ENCODE measurements at places on chromosomes 12 and 14. TPM values are rescaled to one million over a fixed set of nuclear protein-coding genes. Genes with fewer than 3 reads are reported as not detected.

GRCh38 chr12:110224379-110225304 is 56.4 kb upstream of the ATP2A2 start:
- H3K4me3 ChIP-seq, result no peak overlapping the region
- H3K27me3 ChIP-seq, result no peaks in the 10 kb centered on the region
- no peaks in the 10 kb centered on the region for H3K36me3 ChIP-seq
- DNase-seq, result no peak
- peaks cover 5% of the 10 kb centered on the region for H3K4me1 ChIP-seq

DNA sequence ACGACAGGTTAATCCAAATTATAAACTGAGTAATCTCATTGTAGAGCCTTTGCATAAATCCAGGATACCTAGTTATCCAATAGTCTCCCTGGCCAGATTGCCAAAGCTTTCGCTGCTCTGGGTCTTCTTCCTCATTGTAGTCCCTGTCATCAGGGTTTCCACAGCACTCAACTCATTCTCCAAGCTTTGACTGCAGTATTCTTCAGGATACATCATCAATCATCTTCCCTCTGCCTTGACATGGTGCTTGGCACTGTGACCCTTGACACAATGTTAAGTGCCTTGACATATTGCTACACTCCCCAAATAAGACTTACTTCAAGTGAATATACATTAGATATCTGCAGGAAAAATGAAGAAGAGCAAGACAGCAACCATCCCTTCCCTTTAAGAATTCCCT is 60.1 kb upstream of the RESF1 start:
- DNase-seq, result no peak
- H3K4me3 ChIP-seq, result no peak overlapping the region
- peaks cover 3% of the 10 kb centered on the region for H3K4me1 ChIP-seq
- no peaks in the 10 kb centered on the region for H3K27me3 ChIP-seq

DNA sequence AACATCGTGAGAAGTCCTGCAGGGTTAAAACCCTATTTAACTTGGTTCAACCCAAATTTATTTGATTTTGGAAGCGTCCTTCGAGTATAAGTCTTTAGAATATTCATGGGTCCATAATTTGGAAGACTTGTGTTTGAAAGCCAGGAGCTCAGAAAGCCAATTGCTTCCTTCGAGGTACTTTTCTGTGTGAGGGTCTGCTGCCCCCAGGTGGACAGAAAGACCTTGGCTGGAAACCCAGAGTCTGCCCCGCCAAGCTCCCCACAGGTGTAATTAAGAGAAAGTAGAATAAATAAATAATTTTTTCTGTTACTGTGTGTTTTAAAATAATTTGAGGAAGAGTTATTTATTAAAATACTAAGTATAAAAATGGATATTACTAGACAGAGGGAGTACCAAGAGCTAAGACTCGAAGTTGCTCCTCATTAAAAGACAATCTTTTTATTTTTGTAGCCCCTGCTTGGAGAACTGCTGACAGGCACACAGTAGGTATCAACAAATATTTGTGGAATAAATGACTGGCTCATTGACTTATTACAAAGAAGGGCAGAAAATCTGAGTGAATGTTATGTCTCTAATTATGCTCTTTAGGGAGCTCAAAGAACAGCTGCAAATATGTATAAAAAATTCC is 105.8 kb downstream of the PAH start:
- H3K36me3 ChIP-seq, result no peaks in the 10 kb centered on the region
- H3K4me1 ChIP-seq, result peaks cover 3% of the 10 kb centered on the region
- H3K4me3 ChIP-seq, result no peak overlapping the region

- H3K36me3 ChIP-seq, result no peaks in the 10 kb centered on the region
- H3K4me1 ChIP-seq, result peaks cover 16% of the 10 kb centered on the region
- DNase-seq, result no peak
- H3K4me3 ChIP-seq, result no peak overlapping the region
- no peaks in the 10 kb centered on the region for H3K27me3 ChIP-seq
Observed at GRCh38 chr14:103512701-103513611, 9.7 kb downstream of the CKB start.

Gene CACNA1C
- 2.7 TPM for total RNA-seq

Gene BDKRB2
- total RNA-seq, result 0.37 TPM

DNA sequence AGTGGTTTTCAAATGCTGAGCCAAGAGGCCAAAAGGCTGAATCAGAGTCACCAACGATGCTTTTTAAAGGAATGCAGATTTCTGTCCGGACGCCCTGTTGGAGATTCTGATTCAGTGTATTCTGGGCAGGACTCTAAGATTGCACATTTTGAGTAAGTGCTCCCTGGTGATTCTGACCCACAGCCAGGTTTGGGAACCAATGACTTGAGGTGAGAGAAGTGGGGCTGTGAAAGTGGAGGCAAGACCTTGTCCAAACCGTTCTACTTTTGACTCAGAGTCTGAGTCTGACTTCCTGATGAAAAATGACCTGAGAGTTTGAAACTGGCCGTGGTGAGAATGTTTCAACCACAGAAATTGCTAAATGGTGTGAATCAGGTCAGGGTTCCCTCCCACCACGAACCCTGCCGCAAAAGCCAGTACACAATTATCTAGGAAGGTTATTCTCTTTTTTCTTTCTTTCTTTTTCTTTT is 90.2 kb downstream of the NTN4 start:
- no peak for DNase-seq
- no peaks in the 10 kb centered on the region for H3K4me1 ChIP-seq
- no peaks in the 10 kb centered on the region for H3K36me3 ChIP-seq
- H3K27ac ChIP-seq, result no peak overlapping the region

Gene DCN
- total RNA-seq, result not detected

DNA sequence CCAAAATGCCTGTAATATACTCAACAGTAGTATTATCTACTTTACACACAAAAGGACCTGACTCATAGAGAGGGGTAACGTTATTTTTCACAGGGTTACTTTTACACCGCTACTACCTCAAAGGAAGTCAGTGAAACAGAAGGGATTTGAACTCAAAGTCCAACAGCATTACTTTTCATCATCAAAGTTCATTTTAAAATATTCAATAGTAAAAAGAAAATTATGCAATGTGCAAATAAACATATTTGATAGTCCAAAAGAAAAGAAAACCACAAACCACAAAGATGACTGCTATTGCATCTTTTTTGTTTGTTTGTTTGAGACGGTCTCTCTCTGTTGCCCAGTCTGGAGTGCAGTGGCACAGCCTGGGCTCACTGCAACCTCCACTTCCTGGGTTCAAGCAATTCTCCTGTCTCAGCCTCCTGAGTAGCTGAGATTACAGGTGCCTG is 15.5 kb downstream of the KIF21A start:
- no peak overlapping the region for H3K4me3 ChIP-seq
- no peaks in the 10 kb centered on the region for H3K36me3 ChIP-seq
- no peak for DNase-seq
- H3K27ac ChIP-seq, result no peak overlapping the region

GRCh38 chr12:103288016-103288415 is 207.8 kb downstream of the C12orf42 start:
- H3K4me3 ChIP-seq, result no peak overlapping the region
- H3K27ac ChIP-seq, result no peak overlapping the region
- no peaks in the 10 kb centered on the region for H3K27me3 ChIP-seq
- H3K36me3 ChIP-seq, result no peaks in the 10 kb centered on the region
- no peaks in the 10 kb centered on the region for H3K4me1 ChIP-seq
- no peak for DNase-seq

DNA sequence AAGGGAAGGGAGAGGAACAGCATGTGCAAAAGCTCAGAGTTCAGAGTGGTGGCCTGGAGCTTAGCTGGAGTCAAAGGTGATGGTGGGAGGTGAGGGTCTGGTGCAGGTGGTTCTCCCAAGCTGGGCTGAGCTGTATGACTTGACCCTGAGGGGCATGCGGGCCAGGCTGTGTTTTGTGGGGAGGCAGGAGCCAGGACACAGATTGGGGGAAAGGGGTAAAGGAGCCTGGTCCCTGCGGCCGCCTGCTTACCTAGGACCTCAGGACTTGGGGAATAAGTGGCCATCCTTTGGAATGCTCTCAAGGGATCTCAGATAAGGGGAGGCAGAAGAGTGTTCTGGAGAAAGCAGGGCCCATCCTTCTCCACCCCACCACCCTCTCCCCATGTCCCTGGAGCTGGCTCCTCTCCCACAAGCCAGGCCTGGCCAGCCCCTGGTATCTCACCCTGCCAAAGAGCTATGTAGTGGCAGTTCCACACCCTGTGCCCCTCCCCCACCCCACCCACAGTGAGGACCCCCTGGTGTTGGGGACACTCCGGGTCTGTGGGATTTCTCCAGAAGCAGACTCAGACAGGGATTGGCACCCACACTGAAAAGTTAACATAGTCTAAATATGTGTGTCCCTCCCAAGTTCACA is 19.9 kb upstream of the CEP170B start:
- H3K4me3 ChIP-seq, result no peak overlapping the region
- peaks cover 51% of the 10 kb centered on the region for H3K27me3 ChIP-seq
- H3K27ac ChIP-seq, result no peak overlapping the region
- no peaks in the 10 kb centered on the region for H3K36me3 ChIP-seq

- no peaks in the 10 kb centered on the region for H3K27me3 ChIP-seq
- H3K4me1 ChIP-seq, result no peaks in the 10 kb centered on the region
- no peaks in the 10 kb centered on the region for H3K36me3 ChIP-seq
- no peak overlapping the region for H3K27ac ChIP-seq
Observed at GRCh38 chr14:38174711-38175110, 33.0 kb upstream of the SSTR1 start.

Gene OTUB2
- total RNA-seq, result 9.6 TPM

Gene IL31
- not detected for total RNA-seq

Gene OR2AP1
- total RNA-seq, result not detected

Gene RIMBP2
- 0.84 TPM for total RNA-seq

Gene GLI1
- total RNA-seq, result 0.12 TPM

Gene GPRC5D
- total RNA-seq, result not detected

Gene CFAP251
- total RNA-seq, result 1.5 TPM

GRCh38 chr12:26874501-26875296 is 41.7 kb upstream of the ITPR2 start:
- no peaks in the 10 kb centered on the region for H3K36me3 ChIP-seq
- DNase-seq, result no peak
- no peak overlapping the region for H3K27ac ChIP-seq

DNA sequence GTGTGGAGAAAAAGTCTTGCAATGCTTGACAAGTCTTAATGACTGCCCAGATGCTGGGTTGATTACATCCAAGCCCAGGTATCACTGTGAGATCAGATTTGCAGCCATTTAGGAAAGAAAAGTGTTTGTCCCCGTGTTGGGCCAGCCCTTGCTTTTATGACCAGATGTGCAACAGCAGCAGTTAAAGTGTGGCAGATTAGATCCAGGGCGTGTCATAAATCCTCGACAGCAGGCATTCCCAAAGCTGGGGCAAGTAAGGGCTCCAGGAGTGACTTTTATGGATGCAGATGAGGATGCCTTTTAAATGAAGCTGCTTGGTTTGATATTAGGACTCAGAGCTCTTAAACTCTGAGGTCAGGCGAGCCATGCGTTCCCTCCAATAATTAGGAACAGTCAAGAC is 1.7 kb downstream of the SMOC1 start:
- H3K27me3 ChIP-seq, result no peaks in the 10 kb centered on the region
- H3K27ac ChIP-seq, result peak overlapping the region; percentile 86
- DNase-seq, result peak; percentile 10
- peaks cover 43% of the 10 kb centered on the region for H3K4me1 ChIP-seq
- H3K36me3 ChIP-seq, result peaks cover 15% of the 10 kb centered on the region

Gene AJUBA
- total RNA-seq, result 99.6 TPM

Gene DDN
- 0.25 TPM for total RNA-seq

- no peak overlapping the region for H3K27ac ChIP-seq
- no peaks in the 10 kb centered on the region for H3K36me3 ChIP-seq
- DNase-seq, result no peak
Observed at GRCh38 chr12:9040484-9041186, 51.3 kb downstream of the KLRG1 start.

- H3K4me1 ChIP-seq, result peaks cover 15% of the 10 kb centered on the region
- H3K27me3 ChIP-seq, result no peaks in the 10 kb centered on the region
- no peak overlapping the region for H3K27ac ChIP-seq
- H3K36me3 ChIP-seq, result no peaks in the 10 kb centered on the region
- no peak overlapping the region for H3K4me3 ChIP-seq
Observed at GRCh38 chr12:3177778-3178425, 100.7 kb downstream of the TSPAN9 start.

Gene MAP3K9
- 14.9 TPM for total RNA-seq

DNA sequence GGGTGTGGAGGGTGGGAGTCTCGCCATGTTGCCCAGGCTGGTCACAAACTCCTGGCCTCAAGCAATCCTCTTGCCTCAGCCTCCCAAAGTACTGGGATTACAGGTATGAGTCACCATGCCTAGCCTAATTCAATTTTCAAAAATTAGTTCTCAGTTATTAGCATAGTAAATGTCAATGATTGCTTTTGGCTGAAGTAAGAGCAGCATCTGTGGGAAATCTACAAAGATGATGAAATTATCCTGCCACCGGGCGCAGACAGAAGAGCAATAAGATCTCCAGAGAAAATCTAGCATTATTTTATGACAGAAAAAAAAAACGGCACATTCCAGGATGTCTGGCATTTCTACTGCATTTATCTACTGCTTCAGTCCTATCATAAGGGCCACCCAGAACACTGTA is 97.9 kb upstream of the DAAM1 start:
- H3K27me3 ChIP-seq, result no peaks in the 10 kb centered on the region
- H3K4me3 ChIP-seq, result no peak overlapping the region
- no peak for DNase-seq
- H3K36me3 ChIP-seq, result no peaks in the 10 kb centered on the region

DNA sequence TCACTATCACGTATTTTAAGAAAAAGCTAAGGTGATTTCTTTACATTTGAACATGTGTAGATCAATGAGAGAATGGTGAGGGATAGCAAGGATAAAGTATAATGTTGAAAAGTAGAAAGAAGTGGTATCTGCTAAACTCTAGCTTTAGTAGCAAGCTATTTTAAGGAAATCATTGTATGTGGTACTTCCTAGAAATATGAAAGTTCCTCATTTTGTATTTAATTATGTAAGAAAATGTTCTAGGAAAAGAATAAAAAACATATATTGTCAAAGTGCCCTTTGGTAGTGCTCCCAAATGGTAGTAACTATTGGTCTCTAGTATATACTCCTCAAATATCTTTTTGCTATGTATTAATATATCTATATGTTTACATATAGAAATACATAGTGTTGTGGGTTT is 35.7 kb downstream of the RAB21 start:
- no peak overlapping the region for H3K27ac ChIP-seq
- H3K4me3 ChIP-seq, result no peak overlapping the region
- no peaks in the 10 kb centered on the region for H3K4me1 ChIP-seq

Gene POU6F1
- total RNA-seq, result 1.6 TPM

Gene FAM90A1
- total RNA-seq, result not detected

Gene KCNH3
- total RNA-seq, result not detected

DNA sequence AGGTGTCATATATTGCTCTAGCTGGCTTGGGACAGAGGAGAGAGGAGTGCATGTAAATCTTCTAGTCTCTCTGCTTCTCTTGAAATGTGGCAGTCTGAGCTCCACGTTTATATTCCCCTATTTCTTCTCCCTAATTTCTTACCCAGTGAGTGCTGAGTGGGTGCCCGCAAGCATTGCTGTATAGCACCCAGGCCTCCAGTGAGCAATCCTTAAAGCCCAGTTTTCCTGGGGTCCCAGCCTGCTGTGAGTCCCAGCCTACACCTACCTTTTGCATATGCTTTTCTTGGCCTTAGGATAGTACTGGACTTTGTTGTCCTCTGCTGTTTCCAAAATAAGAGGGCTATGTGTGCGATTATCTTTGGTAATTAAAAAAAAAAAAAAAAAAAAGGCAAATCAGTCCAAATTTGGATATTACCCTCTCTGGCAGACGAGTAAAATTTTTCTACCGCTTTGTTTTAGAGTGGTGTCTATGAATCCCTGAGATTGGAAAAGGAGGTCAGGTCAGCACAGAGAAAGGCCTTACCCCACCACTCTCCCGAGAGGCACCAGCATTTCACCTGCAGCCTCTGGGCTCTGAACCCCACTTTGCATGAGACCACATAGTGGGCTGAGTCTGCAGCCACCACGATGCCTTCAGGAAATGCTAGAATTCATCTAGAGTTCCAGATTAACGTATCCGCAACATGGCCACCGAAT is 1.1 kb downstream of the MGST1 start:
- peaks cover 57% of the 10 kb centered on the region for H3K4me1 ChIP-seq
- peak; percentile 9 for DNase-seq
- H3K4me3 ChIP-seq, result peak overlapping the region; percentile 77
